ENCODE measurements at places on chromosomes 5 and 9. TPM values are rescaled to one million over a fixed set of nuclear protein-coding genes. Genes with fewer than 3 reads are reported as not detected.

- no peaks in the 10 kb centered on the region for H3K36me3 ChIP-seq
- no peak overlapping the region for H3K27ac ChIP-seq
- DNase-seq, result no peak
- H3K4me3 ChIP-seq, result no peak overlapping the region
- no peaks in the 10 kb centered on the region for H3K27me3 ChIP-seq
Observed at GRCh38 chr5:162325143-162325727, 257.7 kb downstream of the GABRG2 start.

Gene RGS14
- total RNA-seq, result 10.1 TPM

Gene CEP78
- 15.9 TPM for total RNA-seq

DNA sequence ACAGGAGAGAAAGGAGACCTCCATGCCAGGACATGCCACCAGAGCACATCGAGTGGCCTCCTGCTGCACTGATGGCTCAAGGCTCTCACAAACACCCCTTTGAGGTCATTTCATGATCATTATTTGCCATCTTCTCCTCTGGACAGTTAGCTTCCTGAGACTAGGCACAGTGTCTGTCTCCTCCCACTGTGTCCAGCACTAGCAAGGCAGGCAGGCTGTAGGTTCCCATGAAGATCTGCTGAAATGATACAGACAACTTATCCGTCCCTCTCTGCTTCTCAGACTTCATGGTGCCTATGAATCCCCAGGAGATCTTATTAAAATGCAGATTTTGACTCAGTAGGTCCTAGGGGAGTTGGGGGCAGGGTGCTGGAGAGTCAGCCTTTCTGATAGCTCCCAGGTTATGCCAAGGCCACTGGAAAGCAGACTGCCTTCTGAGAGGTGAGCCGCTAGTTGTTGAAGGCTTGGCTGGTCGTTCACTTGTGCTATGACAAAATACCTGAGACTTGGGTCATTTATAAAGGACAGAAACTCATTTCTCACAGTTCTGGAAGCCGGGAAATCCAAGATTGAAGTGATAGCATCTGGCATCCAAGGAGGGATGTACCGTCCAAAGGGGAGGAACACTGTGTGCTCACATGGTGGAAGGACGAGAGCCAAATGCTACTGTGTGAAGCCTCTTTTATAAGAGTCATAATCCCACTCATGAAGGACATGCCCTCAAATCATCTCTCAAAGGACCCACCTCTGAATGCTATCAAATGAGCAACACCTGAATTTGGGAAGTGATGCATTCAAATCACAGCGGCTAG, 183.4 kb downstream of the SPOCK1 start:
- no peak overlapping the region for H3K27ac ChIP-seq
- peaks cover 44% of the 10 kb centered on the region for H3K4me1 ChIP-seq
- no peak for DNase-seq
- H3K4me3 ChIP-seq, result no peak overlapping the region
- no peaks in the 10 kb centered on the region for H3K36me3 ChIP-seq

- H3K27ac ChIP-seq, result no peak overlapping the region
- H3K4me1 ChIP-seq, result peaks cover 35% of the 10 kb centered on the region
- H3K4me3 ChIP-seq, result no peak overlapping the region
- peaks cover 6% of the 10 kb centered on the region for H3K27me3 ChIP-seq
- no peaks in the 10 kb centered on the region for H3K36me3 ChIP-seq
- DNase-seq, result no peak
Observed at GRCh38 chr5:170752257-170753215, 31.0 kb upstream of the GABRP start.

Gene PCDHAC2
- 6.7 TPM for total RNA-seq

Gene CDKN2B-AS1
- total RNA-seq, result 3.2 TPM

Data from chondrocyte (in vitro differentiated cells).